Right atrium auricular region (tissue), 2 donors: ENCODE measurements at places on chromosomes 16 and 17. TPM values are rescaled to one million over a fixed set of nuclear protein-coding genes. Genes with fewer than 3 reads are reported as not detected.

THUMPD1 gene
- 24.3 TPM for total RNA-seq

SULT1A3 gene
- 2.0 TPM for total RNA-seq

WNT9B gene
- 2.4 TPM for total RNA-seq

CES3 gene
- 0.89 TPM for total RNA-seq

SPN gene
- total RNA-seq: 3.7 TPM

SLC5A11 gene
- total RNA-seq: not detected

GRCh38 chr17:50601823-50602375 lies 32.8 kb upstream of the ABCC3 start:
- H3K27me3 ChIP-seq: no peaks in the 10 kb centered on the region
- H3K36me3 ChIP-seq: no peaks in the 10 kb centered on the region
- no peak overlapping the region for H3K27ac ChIP-seq
- H3K4me1 ChIP-seq: no peaks in the 10 kb centered on the region

GRCh38 chr17:18933102-18934058 lies 18.6 kb upstream of the SLC5A10 start:
- no peak overlapping the region for H3K4me3 ChIP-seq
- H3K27ac ChIP-seq: no peak overlapping the region
- no peaks in the 10 kb centered on the region for H3K27me3 ChIP-seq
- no peak for DNase-seq
- no peaks in the 10 kb centered on the region for H3K4me1 ChIP-seq
- peaks cover 27% of the 10 kb centered on the region for H3K36me3 ChIP-seq

DNA sequence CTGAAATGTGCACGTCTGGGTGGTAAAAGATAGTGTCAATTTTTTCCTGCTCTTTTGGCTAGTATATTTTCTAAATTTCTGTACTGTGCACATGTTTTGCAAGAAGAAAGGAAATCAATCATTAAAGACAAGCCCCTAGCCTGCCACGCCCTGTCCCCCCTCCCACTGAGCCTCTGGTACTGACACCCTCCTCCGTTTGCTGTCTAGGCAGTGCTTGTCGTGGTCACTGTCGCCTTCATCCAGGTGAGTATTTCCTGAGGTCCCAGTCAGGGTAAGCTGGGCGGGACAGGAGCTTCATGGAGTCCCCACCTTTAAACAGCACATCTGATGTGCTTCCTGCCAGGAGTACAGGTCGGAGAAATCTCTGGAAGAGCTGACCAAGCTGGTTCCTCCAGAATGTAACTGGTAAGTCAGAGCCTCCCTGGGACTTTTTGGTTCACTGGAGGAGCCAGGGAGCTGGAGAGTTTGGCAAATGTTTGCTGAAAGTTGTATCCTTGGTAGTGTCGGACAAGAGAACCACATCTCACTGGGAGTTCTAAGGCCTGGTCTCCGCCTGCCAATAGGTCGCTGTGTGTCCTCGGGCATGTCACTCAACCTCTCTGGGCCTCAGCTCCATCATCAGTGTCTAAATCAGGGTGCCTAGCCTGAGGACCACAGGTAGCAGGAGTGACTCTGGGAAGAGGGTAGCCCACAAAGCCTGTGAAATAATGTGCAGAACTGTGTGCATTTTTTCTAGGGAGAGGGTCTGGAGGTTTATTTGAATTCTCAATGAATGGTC lies 42.2 kb downstream of the ATP2C2 start:
- H3K27ac ChIP-seq: no peak overlapping the region
- no peaks in the 10 kb centered on the region for H3K27me3 ChIP-seq
- no peaks in the 10 kb centered on the region for H3K36me3 ChIP-seq
- DNase-seq: no peak
- H3K4me1 ChIP-seq: no peaks in the 10 kb centered on the region

- no peak overlapping the region for H3K4me3 ChIP-seq
- H3K4me1 ChIP-seq: no peaks in the 10 kb centered on the region
- H3K27me3 ChIP-seq: no peaks in the 10 kb centered on the region
- H3K27ac ChIP-seq: no peak overlapping the region
- peaks cover 5% of the 10 kb centered on the region for H3K36me3 ChIP-seq
- DNase-seq: no peak
Measured at GRCh38 chr16:27740496-27741201, 190.7 kb downstream of the KATNIP start.

DNA sequence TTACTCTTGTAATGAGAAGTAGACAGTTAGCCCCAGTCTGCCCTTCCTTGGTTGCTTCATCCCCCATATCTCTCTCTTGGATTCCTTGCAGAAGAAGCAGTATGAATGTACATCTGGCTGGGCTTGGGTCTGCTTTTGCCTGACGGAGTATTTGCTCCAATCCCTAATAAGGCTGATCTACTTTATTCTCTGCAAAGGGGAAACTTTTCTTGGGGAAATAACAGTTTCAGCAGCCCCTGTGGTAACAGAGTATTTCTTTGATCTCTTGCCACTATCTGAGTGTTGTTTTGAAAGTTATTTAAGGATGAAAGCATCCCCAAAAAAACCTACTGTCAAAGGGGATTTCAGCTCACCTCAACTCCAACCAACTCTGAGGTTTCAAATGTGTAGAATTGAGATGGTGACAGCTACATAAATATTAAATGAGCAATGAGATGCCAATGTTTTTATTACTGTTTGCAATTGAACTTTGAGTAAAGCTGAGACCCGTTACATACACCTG lies 168.9 kb upstream of the NOG start:
- no peaks in the 10 kb centered on the region for H3K4me1 ChIP-seq
- no peaks in the 10 kb centered on the region for H3K27me3 ChIP-seq
- no peak overlapping the region for H3K27ac ChIP-seq
- H3K36me3 ChIP-seq: no peaks in the 10 kb centered on the region

- no peaks in the 10 kb centered on the region for H3K27me3 ChIP-seq
- peak overlapping the region; percentile 78 for H3K27ac ChIP-seq
- H3K4me1 ChIP-seq: no peaks in the 10 kb centered on the region
- H3K36me3 ChIP-seq: no peaks in the 10 kb centered on the region
Measured at GRCh38 chr17:21510686-21511362, 134.7 kb downstream of the KCNJ12 start.

DNA sequence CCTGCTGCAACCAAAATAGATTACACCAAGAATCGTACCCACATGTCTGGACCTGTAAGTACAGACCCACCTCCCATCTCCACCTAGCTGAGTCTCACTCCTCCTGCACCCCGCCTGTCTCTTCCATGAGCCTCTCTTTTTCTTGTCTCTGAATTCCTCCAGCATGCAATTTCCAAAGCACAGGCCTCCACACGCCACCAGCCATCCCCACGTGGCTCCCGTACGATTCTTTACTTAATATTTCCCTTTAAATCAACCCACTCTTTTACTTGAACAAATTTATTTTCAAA lies 1.2 kb downstream of the RPH3AL start:
- no peaks in the 10 kb centered on the region for H3K36me3 ChIP-seq
- H3K27me3 ChIP-seq: no peaks in the 10 kb centered on the region
- H3K4me1 ChIP-seq: no peaks in the 10 kb centered on the region
- no peak for DNase-seq
- no peak overlapping the region for H3K4me3 ChIP-seq

- H3K27me3 ChIP-seq: no peaks in the 10 kb centered on the region
- no peaks in the 10 kb centered on the region for H3K4me1 ChIP-seq
- DNase-seq: peak; percentile 83
- H3K36me3 ChIP-seq: peaks cover 32% of the 10 kb centered on the region
- H3K27ac ChIP-seq: peak within 1 kb of the TSS; percentile 81
- peak within 1 kb of the TSS; percentile 63 for H3K4me3 ChIP-seq
Measured at GRCh38 chr17:42773290-42774035, at the start of gene VPS25. Gene VPS25, plus strand, starts transcription at chr17:42773449. Its CDS starts 27 bp downstream, at chr17:42773476.

GRCh38 chr16:57801098-57801808 lies 1.0 kb downstream of the KIFC3 start:
- peak overlapping the region; percentile 72 for H3K4me3 ChIP-seq
- peaks cover 55% of the 10 kb centered on the region for H3K4me1 ChIP-seq
- H3K36me3 ChIP-seq: peaks cover 13% of the 10 kb centered on the region
- peak overlapping the region; percentile 96 for H3K27ac ChIP-seq
- no peaks in the 10 kb centered on the region for H3K27me3 ChIP-seq
- DNase-seq: no peak

DNA sequence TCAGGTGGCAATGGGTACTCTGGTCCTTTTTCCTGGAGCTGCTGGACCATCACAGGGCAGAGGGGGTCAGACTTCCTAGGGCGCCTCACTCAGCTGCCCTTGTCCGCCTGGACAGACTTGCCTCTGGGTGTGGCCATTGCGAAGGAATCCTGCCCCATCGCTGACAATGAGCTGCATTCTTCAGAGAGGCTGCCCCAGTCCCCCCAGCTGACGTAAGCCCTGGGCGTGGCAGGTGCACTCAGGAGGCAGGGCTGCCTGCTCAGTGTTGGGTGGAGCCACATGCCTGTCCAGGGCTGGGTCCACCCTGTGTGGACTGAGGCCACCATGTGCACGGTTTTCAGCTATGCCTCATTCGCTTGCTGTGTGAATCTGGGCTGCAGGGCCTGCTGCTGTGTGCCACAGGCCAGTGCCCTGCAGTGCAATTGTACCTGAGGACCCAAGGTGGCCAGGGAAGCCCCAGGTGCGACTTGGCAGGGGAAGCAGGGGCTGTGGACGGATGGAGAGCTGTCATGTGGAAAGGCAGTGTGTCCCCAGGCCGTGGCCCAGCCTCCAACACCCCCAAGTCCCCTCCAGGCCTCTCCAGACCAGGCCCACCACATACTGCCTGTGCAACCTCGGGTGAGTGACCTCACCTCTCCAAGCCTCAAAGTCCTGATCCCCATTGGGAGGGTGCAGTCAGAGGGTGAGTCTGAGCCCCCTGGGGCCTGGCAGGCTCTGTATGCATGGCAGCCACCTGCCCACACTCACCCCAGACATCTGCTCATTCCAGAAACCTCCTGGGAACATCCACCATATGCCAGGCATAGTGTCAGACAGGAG lies 14.0 kb upstream of the MPRIP start:
- H3K27me3 ChIP-seq: no peaks in the 10 kb centered on the region
- no peak overlapping the region for H3K4me3 ChIP-seq
- peak; percentile 80 for DNase-seq
- H3K4me1 ChIP-seq: peaks cover 40% of the 10 kb centered on the region

DNA sequence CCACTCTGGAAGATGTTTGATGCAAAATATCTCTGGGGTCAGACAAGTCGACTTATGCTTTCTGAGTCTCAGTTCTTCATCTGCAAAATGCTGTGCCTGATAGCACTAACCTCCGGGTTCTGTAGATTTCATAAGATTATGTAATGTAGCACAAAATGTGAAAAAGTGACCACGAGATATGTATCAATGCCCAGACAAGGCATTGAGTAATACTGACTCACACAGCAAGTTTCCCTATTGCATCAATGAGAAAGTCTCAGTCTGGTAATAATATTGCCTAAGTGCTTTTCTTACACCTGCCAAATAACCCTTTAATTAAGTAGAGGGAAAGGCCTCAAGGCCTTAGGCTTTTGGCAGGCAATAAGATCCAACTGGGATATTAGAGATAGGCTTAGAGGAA lies 41.4 kb upstream of the MMP2 start:
- no peaks in the 10 kb centered on the region for H3K36me3 ChIP-seq
- no peak for DNase-seq
- no peaks in the 10 kb centered on the region for H3K27me3 ChIP-seq
- no peak overlapping the region for H3K4me3 ChIP-seq
- no peaks in the 10 kb centered on the region for H3K4me1 ChIP-seq

DNA sequence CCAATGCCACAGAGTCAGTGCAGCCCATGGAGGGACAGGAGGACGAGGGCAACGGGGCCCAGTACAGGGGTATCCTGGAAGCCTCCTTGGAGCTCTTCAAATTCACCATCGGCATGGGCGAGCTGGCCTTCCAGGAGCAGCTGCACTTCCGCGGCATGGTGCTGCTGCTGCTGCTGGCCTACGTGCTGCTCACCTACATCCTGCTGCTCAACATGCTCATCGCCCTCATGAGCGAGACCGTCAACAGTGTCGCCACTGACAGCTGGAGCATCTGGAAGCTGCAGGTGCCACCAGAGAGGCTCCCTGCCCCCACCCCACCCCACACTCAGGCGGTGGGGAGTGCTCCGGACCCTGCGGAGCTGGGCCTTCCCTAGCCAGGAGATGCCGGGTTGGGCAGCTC lies 16.6 kb downstream of the TRPV2 start:
- no peaks in the 10 kb centered on the region for H3K27me3 ChIP-seq
- DNase-seq: no peak
- no peaks in the 10 kb centered on the region for H3K4me1 ChIP-seq

DNA sequence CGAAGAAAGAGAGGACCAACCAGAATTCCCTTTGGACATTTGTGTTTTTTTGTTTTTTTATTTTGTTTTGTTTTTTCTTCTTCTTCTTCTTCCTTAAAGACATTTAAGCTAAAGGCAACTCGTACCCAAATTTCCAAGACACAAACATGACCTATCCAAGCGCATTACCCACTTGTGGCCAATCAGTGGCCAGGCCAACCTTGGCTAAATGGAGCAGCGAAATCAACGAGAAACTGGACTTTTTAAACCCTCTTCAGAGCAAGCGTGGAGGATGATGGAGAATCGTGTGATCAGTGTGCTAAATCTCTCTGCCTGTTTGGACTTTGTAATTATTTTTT lies 3.6 kb downstream of the SOX9 start:
- no peaks in the 10 kb centered on the region for H3K36me3 ChIP-seq
- H3K27me3 ChIP-seq: peaks cover 3% of the 10 kb centered on the region
- H3K4me1 ChIP-seq: no peaks in the 10 kb centered on the region
- peak overlapping the region; percentile 56 for H3K4me3 ChIP-seq

GRCh38 chr17:68197091-68197996 lies 50.5 kb upstream of the AMZ2 start:
- peaks cover 38% of the 10 kb centered on the region for H3K27me3 ChIP-seq
- no peak overlapping the region for H3K27ac ChIP-seq
- H3K36me3 ChIP-seq: no peaks in the 10 kb centered on the region
- no peak for DNase-seq
- H3K4me3 ChIP-seq: peak overlapping the region; percentile 53
- H3K4me1 ChIP-seq: no peaks in the 10 kb centered on the region

DNA sequence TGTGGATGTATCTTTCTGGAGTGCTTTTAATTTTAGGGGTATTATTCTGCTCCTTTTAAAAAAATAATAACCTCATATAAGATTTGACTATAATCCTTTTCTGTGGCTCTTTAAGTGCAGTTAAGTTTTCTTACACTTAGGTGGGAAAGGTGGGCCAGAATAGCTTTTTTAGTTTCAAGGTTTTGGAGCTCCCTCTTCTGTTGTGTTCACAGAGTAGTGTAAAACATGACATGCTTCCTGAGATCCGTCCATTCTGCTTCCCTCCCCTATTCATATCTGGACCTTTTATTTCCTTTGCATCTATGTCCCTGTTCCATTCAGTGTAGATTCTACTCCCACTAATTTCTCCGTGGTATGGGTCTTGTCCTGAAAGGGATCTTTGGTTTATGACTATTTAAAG lies 12.8 kb downstream of the LRRC36 start:
- H3K36me3 ChIP-seq: no peaks in the 10 kb centered on the region
- no peak for DNase-seq
- H3K4me3 ChIP-seq: no peak overlapping the region
- H3K27me3 ChIP-seq: no peaks in the 10 kb centered on the region
- no peaks in the 10 kb centered on the region for H3K4me1 ChIP-seq

- no peaks in the 10 kb centered on the region for H3K36me3 ChIP-seq
- H3K4me1 ChIP-seq: no peaks in the 10 kb centered on the region
- H3K27me3 ChIP-seq: no peaks in the 10 kb centered on the region
Measured at GRCh38 chr16:22973522-22973921, 159.6 kb downstream of the HS3ST2 start.
